Fibroblast of the aortic adventitia (primary cell): ENCODE measurements at places on chromosomes 2 and 18. TPM values are rescaled to one million over a fixed set of nuclear protein-coding genes. Genes with fewer than 3 reads are reported as not detected.

GRCh38 chr2:112787729-112788393, 3.6 kb upstream of the IL1A start:
- DNase-seq: no peak

DNA sequence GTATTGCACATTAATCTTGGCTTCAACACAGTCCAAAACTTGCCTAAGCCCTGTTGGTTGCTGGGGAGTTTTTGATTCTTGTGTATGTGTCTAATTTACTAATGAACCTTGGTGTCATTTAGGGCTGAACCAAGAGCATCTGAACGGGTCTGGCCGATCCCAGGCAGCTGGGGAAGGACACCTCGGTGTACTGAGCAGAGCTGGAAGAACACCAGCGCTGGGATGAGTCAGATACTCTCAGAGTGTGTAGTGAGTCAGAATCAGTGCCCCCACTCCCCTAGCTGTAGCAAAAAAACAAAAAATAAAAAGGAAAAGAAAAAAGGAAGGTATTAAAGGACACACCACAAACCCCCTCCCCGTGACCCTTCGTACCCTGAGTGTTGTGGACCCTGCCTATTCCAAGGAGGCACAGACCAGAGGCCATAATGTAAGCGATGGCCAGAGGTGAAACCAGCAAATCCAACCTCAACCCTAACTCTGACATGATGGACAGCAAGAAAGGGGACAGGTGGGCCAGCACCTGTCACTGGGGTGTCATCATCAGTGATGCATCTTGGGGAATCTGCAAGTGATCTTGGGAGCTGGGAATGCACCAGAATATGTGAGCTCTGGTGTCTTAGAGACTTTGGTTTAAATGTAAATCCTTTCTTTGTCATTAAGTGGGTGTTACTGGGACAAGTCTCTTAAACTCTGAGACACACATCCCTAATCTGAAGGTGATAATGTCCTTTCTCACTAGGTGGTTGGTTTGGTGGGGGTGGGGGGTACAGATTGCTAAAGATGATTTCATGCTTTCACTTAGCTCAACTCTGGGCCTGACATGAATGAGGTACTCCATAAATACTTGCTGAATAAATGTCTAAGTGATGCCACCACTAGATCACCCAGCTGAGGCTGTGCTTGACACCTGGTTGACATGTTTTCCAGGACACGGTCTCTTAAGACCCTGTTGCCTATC, 34.2 kb upstream of the NCOA1 start:
- DNase-seq: peak; percentile 79

- DNase-seq: peak; percentile 19
Measured at GRCh38 chr2:80288576-80288975, 16.0 kb downstream of the LRRTM1 start.

DNA sequence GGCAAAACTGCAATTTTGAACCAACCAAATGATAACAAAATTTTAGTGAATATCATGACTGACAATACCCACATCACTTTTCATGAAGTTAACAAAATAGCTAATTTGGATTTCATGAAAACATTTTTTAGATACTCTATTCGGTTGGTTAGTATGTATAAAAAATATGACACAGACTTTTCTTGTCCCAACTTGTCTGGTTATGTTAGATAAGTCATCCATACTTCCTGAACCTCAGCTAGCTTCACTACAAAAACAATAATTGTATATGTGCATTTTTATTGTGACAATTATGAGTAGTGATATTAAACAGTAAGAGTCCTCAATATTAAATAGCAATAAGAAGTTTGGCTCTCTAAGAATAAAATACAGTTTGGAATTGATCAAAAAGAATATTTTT, 408.1 kb upstream of the DSEL start:
- DNase-seq: no peak

The RNF152 gene
- 7.3 and 12.8 TPM in 2 replicates for total RNA-seq

The CD8B2 gene
- not detected in 2 replicates for total RNA-seq

The POTEI gene
- not detected in 2 replicates for total RNA-seq

The IMP4 gene
- 59.0 and 66.1 TPM in 2 replicates for total RNA-seq

The IL1RL2 gene
- total RNA-seq: 1.7 and 9.8 TPM in 2 replicates

The COL4A3 gene
- 0.08 and 1.3 TPM in 2 replicates for total RNA-seq
